Progenitor cell of endocrine pancreas (in vitro differentiated cells): ENCODE measurements at places on chromosomes 2 and 18.

DNA sequence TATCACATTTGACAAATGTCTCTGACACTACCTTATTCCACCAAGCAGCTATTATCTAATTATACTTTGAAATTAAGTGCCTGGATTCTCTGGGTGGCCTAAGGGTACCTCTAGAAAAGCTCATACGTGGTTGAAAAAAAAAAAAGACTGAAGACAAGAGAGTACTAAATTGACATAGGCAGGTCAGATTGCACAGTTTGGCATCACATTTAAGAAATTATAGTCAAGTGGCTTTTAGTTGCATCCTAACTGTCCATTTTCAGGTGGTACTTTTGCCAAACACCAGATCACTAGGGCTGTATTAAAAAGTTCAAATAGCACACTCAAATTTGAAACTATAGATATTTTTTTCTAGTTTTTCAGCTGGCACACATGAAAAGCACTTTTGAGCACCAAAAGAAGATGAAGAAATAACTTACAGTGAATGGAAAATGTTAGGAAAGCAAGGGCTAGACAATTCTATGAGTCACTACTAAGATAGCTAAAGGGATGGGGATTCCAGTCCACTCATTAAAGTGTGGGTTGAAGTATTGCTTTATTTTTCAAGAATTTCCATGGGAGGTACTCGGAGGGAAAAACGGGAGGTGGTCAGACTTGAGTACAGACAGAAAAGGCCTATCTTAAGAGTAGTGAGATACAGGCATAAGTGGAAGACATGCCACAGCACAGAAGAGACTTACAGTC is 106.5 kb upstream of the COL5A2 start:
- DNase-seq: no peak

DNA sequence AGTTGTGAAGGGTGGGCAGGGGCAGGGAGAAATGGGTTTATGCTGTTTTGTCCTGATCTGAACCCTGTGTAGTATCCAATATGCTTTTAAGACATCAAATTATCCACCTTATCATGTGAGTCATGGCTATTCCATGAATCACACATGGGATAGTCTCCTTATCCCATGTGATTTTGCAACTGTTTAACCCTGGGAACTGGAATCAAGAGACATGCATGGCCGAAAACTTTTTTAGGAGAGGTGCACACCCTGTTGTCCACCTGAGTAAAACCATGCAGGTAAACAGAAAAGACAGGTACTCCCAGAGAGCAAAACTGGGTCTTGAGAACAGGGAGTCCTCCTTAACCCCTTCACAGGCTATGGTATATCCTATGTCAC is 490.6 kb upstream of the HS6ST1 start:
- DNase-seq: no peak

DNA sequence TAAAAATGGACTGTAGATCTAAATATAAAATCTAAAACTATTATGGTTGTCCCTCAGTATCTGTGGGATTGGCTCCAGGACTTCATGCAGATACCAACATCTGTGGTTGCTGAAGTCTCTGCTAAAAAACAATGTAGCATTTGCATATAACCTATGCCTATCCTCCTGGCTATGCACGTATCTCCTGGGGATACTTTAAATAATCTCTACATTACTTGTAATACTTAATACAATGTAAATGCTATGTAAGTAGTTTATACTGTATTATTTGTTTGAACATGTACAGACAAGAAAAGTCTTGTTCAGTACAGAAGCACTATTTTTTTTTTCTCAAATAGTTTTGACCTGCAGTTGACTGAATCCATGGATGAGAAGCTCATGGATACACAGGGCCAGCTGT is 134.9 kb downstream of the ZAP70 start:
- DNase-seq: no peak

GRCh38 chr2:72415241-72415661 is 267.6 kb upstream of the CYP26B1 start:
- DNase-seq: no peak

DNA sequence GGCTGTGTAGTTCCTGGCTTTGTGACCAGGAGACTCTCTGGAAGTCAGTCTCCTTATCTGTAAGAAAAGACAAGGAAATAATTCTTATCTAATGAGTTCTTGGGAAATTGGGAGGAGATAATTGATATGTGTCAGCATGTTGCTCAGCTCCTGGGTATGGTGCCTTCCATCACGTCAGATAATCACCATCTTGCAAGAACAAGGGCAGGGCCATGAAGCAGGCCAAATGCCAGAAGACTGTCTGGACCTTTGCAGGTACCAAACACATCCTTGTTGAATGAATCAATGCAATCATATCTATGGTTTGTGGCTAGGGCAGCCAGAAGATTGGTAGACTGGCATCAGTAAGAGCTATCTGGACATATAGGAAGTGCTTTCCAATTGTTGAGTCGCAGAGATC is 473.5 kb downstream of the TNS1 start:
- no peak for DNase-seq

- no peak for DNase-seq
Measured at GRCh38 chr2:225113371-225114015, 71.2 kb upstream of the DOCK10 start.
